RPMI8226 (cell line): ENCODE measurements at places on chromosomes 3 and 15.
A peak's percentile ranks its signal among the peaks of the same experiment; 100 is the strongest.

DNA sequence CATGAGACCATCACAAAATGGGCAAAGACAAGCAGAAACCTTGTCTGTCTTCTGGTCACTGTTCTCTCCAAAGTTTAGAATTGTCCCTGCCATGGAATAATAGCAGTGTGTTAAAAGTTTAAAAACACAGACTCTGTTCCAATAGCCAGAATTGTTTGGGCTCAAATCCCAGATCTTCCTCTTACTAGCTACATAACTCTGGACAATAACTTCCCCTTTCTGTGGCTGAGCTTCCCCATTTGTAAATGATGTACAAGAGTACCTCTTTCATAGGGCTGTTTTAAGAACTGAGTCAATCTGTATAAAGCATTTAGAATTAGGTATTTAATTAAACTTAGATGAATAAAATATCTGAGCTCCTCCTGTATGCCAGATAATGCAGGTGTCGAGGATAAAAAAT, 623.0 kb downstream of the NTRK3 start:
- DNase-seq = no peak

DNA sequence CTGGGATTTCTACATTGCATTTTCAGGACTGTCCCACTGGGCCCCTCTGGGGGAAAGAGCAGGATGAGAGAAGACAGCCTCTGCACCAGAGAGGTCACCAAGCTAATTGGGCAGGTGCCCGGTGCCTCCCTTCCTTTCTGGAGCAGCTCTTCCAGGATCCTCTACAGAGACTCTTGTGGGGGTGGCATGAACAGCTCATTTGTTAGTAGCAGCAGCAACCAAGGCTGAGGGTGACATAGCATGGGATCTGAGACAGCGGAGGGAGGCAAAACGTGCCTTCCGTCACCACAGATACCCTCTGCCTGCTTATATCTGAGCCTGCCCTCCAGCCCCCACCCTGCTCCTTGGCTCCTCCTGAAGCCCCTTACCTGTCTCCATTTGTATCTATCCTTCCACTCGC, 83.1 kb upstream of the OXTR start:
- DNase-seq = no peak

DNA sequence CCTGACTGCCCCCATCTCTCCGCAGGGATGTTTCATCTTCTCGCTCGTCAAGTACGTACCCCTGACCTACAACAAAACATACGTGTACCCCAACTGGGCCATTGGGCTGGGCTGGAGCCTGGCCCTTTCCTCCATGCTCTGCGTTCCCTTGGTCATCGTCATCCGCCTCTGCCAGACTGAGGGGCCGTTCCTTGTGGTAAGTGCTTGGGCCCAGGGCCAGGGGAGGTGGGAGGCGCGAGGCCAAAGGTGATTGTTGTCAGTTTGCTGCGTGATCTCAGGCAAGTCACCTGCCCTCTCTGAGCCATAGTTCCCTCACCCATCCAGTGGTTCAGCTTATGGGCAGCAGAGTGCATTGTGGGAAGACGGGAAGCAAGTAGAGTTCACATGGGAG, 58.5 kb downstream of the GRIP2 start:
- no peak for DNase-seq

DNA sequence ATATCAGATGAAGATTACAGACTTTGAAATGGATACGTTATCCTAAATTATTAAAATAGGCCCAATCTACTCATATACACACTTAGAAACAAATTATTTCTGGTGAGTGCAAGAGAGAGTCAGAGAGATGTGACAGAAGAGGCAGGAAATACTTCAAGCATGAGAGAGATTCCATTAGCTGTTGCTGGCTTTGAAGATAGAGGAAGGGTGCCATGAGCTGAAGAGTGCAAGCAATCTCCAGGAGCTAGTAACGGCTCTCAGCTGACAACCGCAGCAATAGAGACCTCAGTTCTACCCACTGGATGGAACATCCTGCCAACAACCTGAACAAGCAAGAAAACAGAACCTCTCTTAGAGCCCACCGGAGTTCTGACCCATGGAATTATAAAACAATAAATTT, 270.7 kb upstream of the SLITRK3 start:
- DNase-seq = no peak

DNA sequence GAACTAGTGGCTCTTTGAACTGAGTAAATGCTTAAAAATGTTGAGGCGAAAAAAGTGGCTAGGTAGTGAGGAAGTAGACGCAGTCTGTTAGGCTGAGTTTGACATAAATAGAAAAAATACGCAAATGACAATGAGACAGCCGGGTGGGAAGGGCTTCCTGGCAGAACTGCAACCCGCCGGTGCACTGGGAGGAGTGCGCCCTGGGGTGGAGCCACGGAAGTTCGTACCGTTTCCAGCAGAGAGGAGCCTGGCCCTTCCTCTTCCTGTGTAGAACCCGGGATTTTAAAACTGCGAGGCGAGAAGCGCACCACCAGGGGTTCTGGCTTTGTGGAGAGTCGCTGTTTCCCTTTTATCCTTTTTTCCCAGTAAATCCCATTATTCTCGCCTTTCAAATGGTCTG, 602.6 kb downstream of the PYDC2 start:
- DNase-seq = no peak

GRCh38 chr3:122797291-122797690, 2.4 kb downstream of the SLC49A4 start:
- DNase-seq = no peak

DNA sequence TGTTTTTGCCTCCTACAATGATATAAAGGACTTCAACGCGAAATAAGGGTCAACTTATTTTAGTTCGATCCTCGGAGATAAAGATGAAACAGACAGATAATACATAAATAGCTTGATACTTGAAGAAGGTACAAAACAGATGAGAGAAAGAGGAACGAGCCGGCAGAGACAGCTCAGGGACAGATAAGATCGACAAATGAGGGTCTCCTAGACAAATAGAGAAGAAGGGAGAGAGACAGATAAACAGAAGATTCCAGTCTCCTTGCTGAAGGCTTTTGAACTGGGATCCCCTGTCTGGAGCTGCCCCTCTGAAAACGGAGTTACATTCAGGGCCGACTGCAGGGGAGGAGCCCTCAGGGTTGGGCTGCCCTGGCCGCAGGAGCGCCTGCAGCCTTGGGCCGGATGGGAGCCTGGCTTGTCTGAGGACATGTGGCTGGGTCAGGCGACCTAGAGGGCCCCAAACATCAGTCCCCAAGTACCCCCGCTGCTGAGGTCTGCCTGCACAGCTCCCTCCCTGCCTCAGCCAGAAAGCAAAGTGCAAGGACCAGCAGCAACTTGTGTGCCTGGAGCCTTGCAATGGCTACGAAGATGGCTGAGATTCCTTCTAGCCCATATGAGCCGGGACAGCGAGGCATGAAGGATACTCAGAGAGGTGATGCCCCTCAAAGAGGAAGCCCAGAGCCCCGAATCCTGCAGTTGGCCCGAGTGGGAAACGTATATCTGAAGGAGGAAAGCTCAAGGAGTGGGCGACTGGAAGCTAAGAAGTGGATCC, 926 bp upstream of the SKOR1 start:
- DNase-seq = no peak

DNA sequence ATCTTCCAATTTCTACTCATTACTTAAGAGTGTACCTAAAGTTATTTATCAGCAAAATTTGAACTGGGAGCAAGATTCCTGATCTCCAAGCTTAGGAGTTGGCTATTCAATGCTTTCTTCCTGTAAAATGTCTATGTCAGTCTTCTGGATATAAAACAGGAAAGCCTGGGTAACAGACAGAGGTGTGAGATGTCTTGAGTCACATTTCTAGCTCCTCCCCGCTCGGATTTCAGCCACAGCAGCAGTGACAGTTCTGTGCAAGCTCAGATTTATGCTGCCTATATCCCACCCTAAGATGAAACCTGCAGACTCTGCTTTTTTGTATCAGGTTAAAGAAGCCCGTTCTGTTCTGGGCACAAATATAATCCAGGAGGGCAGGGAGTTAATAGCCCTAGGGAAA, 2.1 kb upstream of the ARMC8 start:
- DNase-seq = no peak

GRCh38 chr15:43541785-43542184, 24.4 kb downstream of the MAP1A start:
- DNase-seq = no peak

DNA sequence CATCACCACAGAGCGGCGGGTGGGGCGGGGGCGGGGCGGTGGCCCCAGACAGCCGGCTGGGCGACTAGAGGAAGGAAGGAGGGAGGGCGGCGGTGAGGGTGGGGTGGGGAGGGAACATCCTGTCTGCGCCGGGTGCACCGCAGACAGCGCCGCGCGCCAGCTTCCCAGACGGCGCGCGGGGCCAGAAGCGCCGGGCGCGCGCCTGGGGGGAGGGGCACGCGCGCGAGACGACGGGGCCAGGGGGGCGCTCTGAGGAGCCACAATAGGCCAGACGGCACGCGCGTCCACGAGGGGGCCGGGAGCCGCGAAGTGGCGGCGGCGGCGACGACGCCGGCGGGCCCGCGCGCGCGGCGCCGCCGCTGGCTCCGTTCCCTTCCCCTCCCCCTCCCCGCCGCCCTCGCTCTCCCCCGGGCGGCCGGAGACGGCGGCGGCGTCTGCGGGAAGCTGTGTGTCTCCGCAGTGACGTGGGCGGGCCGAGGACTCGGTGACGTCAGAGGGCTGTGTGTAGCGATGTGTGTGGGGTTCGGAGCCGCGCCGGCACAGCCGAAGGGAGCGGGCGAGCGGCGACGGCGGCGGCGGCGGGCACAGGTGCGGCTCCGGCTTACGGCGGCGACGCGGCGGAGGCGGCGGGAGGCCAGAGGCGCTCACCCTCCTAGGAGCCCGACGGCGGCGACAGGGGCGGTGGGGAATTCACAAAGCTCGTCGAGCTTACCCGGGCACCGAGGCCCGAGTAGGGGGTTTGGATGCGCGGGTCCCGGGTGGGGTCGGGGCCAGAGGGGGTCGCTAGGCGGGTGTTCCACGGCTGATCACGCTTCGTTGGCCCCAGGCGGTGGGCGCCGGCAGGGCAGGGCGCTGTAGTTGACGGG, at the start of gene SKIL:
Gene SKIL, plus strand, starts transcription at position 540 of the 866 bp plus-strand sequence. CDS start 2,617 bp downstream, outside the sequence.
- DNase-seq = peak; percentile 100

- no peak for DNase-seq
These were observed 67.8 kb downstream of the SNRK start for GRCh38 chr3:43353923-43354670.

GRCh38 chr3:133490468-133491351, 82.8 kb upstream of the CDV3 start:
- DNase-seq = no peak

GRCh38 chr15:63473999-63474809, 30.2 kb upstream of the USP3 start:
- peak; percentile 59 for DNase-seq

GRCh38 chr3:78427303-78427702, 1340.5 kb downstream of the ROBO1 start:
- no peak for DNase-seq

GRCh38 chr15:81914734-81915256, 131.0 kb downstream of the MEX3B start:
- DNase-seq = no peak

DNA sequence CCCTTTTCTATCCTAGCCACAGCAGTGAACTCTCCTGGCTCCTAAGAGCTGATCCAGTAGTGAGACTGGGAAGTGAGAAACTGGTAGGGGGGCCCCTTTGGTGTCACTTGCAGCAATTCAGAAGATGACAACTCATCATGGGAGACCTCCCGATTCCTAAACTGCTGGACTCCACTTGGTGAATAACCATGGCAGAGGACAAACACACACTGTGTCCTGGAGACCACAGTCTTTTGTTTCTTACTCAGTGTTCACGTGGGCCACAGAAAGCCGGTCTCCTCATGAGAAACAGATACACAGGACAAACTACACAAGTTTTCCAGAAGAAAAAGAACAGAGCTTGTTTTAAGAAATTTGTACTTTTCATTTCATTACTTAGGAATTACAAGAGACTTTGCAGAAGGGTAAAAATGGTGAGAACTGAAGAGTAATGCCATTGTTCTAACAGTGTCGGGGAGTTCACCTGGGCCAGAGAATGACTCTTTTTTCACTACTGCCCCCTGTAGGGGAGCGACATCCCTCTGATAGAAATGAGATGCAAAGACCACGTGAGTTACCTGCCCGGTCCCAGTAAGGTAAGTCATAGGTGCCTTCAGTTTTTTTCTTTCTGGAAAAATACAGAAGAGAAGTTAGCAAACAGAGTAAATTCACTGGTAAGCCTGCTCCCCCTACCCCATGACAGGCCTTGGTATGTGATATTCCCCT, 38.1 kb downstream of the ST3GAL6 start:
- DNase-seq = no peak

- DNase-seq = no peak
These were observed 246.6 kb downstream of the IL20RB start for GRCh38 chr3:137204409-137204808.

GRCh38 chr3:17342119-17342518, 400.3 kb downstream of the TBC1D5 start:
- DNase-seq = no peak

DNA sequence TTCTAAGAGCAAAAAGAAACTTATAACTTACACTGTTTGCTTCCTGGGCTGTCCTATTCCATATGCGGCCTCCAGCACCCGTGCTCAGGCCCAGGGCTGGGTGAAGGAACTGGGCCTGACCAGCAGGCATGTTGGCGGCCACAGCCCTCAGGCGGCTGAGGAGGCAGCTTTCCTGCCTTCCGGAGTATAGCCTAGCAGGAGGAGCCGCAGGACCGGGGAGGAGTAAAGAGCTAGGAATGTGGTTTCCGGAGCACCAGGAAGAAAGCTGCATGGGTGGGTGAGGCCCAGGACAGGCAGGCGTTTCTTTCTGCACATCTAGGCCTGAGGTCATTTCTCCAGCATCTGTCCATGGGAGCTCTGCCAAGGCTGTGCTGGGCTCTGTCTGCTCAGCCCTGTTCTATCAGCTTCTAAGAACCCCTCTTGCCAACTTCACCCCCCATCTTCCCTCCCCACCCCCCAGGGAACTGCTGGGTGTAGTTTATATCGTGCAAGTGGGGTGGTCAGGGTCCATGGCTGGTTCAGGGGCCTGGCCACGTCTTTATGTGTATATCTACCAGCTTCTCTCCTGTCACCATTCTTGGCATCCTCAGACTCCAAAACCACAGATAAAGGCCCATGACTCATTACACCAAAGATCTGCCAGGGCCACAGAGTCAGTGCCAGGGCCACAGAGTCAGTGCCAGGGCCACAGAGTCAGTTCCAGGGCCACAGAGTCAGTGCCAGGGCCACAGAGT, 7.8 kb upstream of the KIF7 start:
- no peak for DNase-seq

DNA sequence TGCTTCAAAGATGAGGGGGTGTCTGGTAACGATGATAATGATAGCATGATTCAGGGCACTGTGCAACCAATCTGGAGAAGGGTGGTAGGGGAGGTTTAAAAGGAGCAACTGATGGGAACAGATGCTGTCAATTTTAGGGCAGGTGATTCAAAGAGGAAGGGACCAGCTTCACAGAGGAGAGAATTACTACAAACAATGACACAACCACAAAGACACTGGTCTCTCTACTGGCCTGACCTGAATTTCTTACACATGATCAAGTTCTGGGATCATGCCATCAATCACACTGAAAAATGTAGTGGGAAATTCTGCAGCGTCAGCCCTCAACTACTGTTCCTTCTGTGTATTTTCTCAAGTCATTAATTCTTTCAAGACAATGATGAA, 2.6 kb upstream of the CDV3 start:
- DNase-seq = no peak

DNA sequence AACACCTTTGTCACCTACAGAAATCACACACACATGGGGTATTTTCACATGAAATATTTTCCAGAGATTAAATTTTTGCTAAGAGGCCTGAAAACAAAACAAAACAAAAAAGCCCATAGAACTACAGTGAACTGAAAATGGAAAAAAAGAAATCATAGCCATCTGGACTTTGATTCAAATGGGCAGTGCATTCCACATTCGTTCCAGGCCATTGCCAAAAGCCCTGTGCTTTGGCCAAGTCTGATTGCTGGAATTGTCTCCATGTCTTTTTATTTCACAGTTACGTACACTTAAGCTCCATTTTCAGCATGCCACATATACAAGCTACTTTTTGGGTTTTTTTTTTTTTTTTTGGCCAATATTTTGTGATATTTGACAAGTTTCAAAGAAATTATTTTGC, 47.1 kb downstream of the TFG start:
- DNase-seq = no peak
